ENCODE measurements at places on chromosomes 5 and 9. TPM values are rescaled to one million over a fixed set of nuclear protein-coding genes. Genes with fewer than 3 reads are reported as not detected.

GRCh38 chr5:74239261-74239660 lies 401.3 kb downstream of the ENC1 start:
- H3K36me3 ChIP-seq, result no peaks in the 10 kb centered on the region
- no peak overlapping the region for H3K27ac ChIP-seq
- DNase-seq, result no peak

GRCh38 chr9:69382135-69382534 lies 57.1 kb downstream of the ENTREP1 start:
- no peaks in the 10 kb centered on the region for H3K4me1 ChIP-seq
- H3K27me3 ChIP-seq, result peaks cover 64% of the 10 kb centered on the region
- no peak for DNase-seq
- H3K4me3 ChIP-seq, result no peak overlapping the region
- no peaks in the 10 kb centered on the region for H3K36me3 ChIP-seq

- DNase-seq, result no peak
- H3K4me3 ChIP-seq, result no peak overlapping the region
- H3K36me3 ChIP-seq, result no peaks in the 10 kb centered on the region
- H3K27ac ChIP-seq, result no peak overlapping the region
Observed at GRCh38 chr5:9785751-9786150, 155.6 kb upstream of the TAS2R1 start.

Gene PCDHB7
- not detected for total RNA-seq
